GM23338 (cell line): ENCODE measurements at places on chromosomes 7 and 10.
A peak's percentile ranks its signal among the peaks of the same experiment; 100 is the strongest.

- DNase-seq = no peak
Measured at GRCh38 chr10:130882906-130883305, 428.6 kb downstream of the TCERG1L start.

GRCh38 chr7:29412912-29413311 is 150.7 kb upstream of the PRR15 start:
- DNase-seq = no peak

DNA sequence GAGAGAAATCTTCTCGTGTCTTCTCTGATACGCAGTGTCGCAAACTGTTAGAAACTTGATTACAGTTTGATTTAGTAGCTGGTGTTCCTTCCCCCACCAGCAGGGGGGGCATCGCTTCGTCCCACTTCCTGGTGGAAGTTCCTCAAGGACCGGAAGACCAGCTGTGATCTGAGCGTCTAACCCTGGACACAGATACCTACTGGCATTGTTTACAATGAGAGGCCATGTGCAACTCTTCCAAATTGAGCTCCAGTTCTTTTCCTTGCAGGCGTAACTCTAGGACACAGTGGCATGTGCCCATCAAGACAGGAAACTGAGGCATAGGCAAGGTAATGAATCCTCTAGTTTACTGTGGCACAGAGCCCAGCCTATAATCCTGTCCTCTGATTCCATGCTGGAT is 219.0 kb downstream of the CCDC3 start:
- DNase-seq = peak; percentile 72

GRCh38 chr10:102627291-102627735 is 17.0 kb upstream of the TRIM8 start:
- no peak for DNase-seq

DNA sequence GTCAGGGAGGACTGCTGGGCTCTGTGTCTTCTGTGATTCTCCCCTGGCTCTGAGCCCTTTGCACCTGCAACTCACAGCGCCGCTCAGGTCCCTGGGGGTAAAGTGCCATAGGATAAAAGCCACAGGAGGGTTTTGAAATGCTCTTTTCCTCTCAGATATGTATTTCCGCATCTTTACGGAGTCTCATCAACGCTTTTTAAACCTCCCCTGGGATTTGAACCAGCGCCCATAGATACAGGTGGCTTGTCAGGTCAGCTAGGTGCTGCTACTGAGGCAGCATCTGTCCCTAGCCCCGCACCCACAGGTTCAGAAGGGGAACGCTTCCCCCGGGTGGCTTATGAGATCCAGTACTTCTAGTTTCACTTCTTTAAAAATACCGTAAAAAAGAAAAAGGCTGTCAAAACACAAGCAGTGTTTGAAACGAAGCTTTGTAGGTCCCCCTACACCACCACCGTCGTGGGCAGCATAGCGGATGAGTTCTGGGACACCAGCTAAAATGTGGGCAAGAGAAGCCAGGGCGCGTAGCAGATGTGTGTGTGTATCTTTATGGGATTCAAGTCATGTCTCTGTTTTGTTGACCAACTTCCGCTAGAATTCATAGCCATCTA is 173.5 kb downstream of the CUX1 start:
- DNase-seq = no peak

GRCh38 chr10:97820096-97820704 is 29.4 kb upstream of the GOLGA7B start:
- DNase-seq = no peak

- DNase-seq = no peak
Measured at GRCh38 chr10:85542936-85543730, 823.5 kb downstream of the GRID1 start.

DNA sequence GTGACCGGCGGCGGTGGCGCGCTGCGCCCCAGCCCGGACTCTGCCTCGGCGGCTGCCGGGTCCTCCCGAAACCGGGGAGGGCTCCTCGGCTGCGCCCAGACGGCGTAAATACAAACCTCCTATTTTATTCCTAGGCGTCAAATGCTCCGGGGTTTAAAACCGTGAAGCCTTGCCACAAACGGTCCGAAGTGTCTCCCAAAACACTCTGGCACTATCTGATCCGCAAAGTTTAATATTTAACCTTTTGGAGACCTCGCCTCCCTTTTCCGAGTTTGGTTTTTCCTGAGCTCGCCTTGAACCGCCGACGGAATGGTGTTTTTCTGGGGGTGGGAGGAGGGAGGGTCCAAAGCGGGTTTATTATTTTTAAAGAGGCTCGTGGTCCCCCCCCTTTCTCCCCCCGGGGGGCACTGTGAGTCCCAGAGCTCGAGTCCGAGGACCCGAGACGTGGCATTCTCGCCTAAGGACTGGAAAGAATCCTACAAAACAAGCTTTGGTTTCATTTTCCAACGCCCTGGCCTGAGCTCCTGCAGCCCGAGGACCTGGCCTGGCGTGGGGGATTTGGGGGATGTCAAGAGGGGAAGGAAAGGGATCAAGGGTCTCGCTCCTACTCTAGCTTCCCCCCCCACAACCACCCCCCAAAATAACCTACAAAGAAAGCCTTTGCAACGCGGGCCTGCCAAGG is 1.8 kb downstream of the TNRC18 start:
- DNase-seq = peak; percentile 60

DNA sequence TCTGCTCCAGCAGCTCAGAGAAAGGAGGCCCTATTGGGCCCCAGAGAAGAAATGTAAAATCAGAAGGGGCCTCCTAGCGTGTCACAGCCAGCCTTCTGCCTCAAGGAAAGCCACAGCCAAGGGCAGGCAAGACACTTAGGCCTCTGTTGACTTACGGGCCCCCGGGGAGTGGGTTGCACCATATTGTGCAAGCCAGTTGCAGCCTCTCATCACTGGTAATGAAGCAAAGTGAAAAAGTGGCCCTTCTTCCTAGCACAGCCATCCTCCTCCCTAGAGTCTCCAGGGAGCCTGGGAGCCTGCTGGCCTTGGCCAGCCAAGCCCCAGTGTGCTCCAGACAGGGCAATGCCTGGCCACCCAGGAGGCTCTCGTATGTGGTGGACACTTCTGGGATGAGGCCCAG is 56.2 kb upstream of the GDF10 start:
- DNase-seq = no peak

GRCh38 chr10:13990392-13990805 is 340.3 kb downstream of the FRMD4A start:
- no peak for DNase-seq

DNA sequence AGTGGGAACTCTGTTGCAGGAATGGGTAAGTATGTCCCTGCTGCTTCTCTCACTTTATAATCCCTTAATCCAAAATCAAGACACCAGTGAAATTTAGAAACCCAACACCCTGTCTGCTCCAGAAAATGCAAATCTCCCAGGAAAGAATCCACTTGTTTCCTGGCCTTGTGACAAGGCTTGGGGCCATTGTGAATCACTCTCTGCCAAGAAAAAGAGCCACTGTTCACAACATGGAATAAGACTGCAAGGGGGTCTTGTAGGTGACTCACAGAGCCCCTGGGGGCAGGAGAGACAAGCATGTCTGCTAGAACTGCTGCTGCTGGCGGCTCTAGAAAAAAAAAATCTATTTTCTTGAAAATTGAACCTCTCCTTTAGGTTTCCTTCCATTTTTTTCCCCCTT is 191.2 kb downstream of the SORCS1 start:
- no peak for DNase-seq

DNA sequence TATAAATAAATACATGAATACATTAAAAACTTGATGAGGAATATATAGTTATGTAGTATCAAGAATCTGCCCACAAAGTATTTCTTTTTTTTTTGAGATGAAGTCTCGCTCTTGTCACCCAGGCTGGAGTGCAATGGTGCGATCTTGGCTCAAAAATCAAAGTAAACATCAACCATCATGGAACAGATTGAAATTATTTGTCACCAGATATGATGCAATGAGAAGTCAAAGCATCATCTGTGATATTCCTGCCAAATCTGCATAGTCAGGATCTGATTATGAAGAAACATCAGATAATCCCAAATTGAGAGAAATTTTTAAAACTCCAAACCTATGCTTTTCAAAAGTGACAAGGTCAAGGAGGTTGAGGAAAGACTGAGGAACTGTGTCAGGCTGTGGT is 5.1 kb upstream of the CYP2C18 start:
- no peak for DNase-seq

DNA sequence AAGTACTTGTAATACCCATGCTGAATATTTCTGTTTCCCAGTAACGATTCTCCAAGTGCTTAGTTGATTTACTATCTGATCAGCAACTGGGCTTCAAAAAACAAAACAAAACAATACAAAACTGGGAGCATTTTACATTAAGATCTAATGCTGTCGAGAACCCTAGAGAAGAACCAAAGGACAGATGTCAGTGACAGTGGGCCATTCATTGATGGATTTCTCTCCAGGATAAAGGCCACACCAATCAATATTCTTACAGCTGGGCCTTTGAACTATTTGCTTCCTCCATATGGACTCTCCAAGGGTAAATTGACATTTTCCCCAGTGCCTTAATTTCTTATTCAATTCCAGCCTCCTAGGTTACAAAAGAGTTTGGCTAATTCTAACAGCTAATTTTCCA is 217.5 kb downstream of the ADAM12 start:
- DNase-seq = no peak

DNA sequence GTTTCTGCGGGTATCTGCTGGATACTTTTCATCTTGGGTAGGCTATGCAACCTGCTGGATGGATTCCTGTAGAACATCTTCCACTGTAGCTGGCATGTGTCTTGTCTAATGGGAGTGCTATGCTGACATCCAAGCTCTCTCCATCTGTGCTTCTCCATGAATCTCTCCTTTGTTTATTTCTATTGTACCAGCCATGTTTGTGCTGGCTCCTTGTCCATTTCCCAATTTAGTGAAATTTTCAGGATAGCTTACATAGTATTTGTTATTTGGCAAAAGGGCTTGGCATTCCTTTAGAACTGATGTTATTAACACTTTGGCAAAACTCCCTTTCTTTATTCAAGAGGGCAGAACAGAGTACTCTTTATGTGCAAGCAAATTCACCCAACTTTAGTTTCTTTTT is 198.0 kb downstream of the CSTF2T start:
- DNase-seq = no peak

GRCh38 chr10:14014423-14014822 is 316.3 kb downstream of the FRMD4A start:
- no peak for DNase-seq

DNA sequence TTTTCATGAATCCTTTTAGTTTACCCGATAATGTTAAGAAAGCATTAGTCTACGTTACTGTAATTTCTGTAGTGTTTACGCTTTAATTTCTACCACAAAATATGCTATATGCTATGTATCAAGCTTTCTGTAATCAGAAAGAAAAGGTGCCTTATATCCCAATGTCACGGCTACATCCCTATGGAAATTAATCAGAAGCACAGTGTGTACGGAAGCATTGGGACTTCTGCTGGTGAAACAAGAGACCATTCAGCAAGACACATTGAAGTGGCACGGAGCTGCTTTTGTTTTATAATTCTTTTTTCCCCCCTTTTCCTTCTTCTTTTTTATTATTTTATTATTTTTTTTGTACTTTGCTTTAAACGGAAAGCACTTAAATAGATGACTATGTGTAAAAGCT is 31.2 kb upstream of the SH2B2 start:
- DNase-seq = no peak

DNA sequence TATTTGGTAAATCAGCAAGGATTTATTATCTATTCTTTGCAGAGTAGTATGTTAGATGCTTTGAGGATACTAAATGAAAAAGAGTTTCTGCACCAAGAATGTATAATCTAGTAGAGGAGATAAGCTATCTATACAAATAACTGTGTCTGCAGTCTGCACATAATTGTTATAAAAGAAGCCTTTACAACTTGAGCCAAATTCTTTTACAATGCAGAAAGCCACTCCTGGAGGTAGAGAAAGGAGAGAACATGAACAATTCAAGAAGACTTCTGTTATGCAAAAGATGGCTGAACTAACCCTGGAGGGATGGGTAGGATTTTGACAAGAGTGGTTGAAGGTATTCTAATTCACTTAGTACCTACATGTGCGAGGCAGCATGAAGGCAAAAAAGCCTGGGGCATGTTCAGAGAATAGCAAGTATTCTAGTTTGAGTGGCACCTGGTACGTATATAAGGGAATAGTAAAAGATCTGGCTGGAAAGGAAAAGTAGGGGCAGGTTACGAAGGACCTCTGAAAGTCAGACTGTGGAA is 251.1 kb upstream of the KAT6B start:
- DNase-seq = peak; percentile 45

DNA sequence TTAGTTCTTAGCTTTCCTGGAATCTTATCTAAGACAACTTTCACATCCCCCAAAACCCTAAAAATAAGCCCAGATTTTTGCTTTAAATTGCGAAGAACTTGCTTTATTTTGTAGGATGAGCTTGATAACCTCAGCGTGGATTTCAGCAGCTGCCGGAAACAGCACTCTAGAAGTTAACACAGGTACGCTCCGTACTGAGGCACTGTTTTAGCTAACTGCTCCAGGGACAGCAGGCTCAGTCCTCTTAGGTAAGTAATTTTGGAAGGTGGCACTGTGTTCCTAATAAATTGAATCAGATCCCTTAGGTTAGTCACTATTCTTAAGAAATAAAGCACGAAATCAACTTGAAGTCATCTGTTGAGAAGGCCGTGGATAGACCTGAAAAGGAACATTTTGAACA is 2.2 kb upstream of the AUTS2 start:
- no peak for DNase-seq

GRCh38 chr7:150439967-150440366 is 10.5 kb upstream of the GIMAP8 start:
- no peak for DNase-seq

GRCh38 chr10:132570265-132570664 is 32.7 kb downstream of the INPP5A start:
- DNase-seq = no peak

DNA sequence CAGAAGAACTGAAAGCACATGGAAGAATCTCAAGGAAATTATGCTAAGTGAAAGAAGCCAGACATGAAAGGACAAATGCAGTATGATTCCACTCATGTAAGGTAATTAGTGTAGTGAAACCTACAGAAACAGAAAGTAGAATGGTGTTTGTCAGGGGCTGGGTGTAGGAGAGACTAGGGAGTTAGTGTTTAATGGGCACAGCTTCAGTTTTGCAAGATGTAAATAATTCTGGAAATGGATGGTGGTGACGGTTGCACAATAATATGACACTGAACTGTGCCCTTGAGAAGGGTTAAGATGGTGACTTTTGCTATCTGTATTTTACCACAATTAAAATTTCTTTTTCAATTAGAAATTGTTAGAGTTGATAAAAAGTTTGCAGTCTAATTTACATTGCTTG is 157.3 kb upstream of the ADCY1 start:
- no peak for DNase-seq

- DNase-seq = peak; percentile 41
Measured at GRCh38 chr7:18444826-18445225, 50.7 kb upstream of the HDAC9 start.

DNA sequence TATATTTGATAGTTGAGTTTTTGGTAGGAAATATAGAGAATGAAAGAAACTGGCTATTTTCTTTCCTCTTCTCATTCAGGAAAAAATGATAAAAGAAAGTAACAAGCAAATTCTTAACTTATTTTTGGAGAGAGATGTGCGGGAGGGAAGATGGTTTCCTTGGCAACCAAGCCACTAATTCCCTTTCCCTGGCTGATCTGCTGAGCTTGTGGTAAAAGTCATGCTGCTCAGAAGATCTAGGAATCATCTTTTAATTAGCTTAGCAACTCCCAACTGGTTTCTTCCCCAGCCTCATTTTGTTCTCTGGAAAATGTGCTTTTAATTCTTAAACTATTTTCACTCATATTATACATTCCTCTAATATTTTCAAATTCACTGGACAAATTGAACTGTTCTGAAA is 11.8 kb downstream of the UROS start:
- DNase-seq = no peak
